Motor neuron (in vitro differentiated cells): ENCODE measurements at places on chromosomes 2 and 18.

DNA sequence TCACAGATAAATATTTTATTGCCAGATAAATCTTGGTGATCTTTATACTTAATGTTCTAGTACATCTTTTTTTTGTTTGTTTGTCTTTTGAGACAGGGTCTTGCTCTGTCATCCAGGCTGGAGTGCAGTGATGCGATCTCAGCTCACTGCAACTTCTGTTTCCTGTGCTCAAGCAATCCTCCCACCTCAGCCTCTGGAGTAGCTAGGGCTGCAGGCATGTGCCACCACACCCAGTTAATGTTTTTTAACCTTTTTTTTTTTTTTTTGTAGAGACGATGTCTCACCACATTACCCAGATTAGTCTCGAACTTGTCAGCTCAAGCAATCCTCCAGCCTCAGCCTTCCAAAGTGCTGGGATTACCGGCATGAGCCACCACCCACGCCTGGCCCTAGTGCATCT, 9.1 kb upstream of the C1GALT1C1L start:
- ATAC-seq = no peak

GRCh38 chr2:120658770-120659158, 76.9 kb upstream of the GLI2 start:
- no peak for ATAC-seq

DNA sequence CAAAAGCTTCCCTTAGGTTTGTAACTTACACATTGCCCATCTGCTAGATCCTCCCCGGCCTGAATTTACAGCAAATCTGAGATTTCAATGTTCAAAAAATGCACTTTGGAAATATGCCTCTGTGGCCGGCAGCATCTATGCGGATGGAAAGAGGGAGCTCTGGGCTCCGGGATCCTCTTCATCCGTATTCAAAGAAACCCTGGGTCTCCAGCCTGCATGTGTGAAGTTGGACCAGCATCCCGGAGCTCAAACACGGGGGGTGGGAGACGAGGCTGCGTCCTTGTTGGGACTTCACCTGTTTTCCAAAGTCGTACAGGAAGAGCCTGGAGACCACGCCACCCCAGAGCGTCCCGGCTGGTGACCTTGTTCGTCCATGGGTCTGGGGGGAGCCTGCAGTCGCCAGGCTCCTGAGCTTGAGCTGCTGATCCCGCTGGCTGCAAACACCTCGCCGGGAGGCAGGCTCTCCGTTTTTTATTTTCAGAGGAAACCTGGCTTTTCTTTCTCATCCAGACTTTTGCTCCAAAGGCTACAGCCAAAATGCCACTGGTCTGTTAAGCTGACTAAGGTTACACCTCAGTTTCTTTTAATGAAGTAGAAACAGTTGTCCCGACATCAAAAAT, 77.4 kb downstream of the PTGR3 start:
- no peak for ATAC-seq

DNA sequence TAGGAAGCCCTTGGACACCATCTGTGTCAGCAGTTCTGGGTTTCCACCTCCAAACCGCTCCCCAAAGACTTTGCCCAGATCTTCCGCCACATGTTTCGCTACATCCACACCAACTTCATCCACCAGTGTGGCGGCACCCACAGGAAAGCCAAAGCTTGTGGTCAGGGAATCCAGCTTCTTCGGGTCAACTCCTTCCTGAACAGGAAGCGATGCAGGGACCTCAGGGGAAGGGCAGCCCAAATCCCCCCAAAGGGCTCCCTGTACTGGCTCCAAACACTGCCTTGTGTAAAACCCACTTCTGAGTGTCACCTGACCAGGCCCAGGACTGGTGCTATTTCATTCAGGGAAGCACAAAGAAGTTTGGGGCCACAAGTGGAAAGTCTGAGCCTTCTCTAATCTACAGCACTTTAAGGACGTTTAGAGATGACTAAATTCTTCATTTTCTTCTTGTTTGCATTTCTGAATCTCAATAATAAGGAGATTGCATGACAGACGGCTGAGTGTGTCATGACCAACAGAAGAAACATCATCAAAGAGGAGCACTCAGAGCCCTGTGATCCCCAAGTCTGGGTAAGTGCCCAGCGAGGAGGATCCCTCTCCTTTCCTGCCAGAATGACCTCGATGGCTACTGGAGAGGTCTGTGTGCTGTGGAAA, 20.8 kb downstream of the GAREM2 start:
- ATAC-seq = no peak

- ATAC-seq = peak; percentile 50
Observed at GRCh38 chr2:60515721-60516226, 37.7 kb downstream of the BCL11A start.

DNA sequence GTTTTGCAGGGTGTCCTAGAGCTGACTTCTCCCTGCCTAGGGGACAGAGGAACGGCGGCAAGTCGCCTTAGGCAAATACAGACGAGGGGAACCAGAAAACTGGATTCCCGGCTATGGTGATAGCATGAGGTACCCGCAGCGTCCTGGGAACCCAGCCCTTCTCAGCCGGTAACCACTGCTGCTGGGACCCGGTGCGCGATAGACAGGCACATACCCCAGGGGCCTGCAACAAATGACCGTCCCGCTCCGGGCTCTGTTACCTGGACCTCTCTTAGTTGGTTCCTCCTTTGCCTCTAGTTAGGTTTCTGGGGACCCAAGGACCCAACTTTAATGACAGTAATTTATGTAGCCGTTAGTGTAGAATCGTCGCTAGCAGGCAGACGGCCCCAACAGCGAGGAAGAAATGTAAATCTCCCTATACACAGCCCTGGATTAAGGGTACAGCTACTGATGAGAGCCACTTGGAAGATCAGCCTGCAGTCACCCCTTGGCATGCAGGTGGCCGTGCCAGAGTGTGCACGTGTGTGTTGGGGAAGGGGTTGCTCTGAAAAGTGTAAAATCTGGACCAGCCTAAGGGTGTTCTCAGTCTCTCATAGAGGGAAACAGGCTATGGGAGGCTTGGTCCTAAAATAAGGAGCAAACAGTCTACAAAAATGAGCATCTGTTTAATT, 819 bp upstream of the SERPINE2 start:
- ATAC-seq = peak; percentile 45

DNA sequence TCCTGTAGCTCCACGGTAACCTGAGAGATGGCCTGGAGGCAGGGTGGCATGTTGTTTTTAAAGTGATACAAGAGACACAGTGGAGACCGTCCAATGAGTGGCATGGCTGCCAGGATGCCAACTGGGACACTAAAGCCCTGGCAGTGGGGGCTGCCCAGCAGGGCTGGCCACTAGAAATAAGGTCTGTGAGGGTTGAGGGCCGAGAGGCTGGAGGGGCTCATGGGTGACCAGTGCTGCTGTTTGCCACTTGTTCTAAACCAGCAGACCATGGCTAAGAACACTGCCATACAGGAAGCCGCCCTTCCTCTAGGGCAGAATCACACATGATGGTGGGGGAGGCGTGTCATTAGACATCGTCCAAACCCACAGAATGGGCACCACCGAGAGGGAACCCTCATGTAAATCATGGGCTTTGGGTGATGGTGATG, 71.9 kb downstream of the ALPK2 start:
- no peak for ATAC-seq

DNA sequence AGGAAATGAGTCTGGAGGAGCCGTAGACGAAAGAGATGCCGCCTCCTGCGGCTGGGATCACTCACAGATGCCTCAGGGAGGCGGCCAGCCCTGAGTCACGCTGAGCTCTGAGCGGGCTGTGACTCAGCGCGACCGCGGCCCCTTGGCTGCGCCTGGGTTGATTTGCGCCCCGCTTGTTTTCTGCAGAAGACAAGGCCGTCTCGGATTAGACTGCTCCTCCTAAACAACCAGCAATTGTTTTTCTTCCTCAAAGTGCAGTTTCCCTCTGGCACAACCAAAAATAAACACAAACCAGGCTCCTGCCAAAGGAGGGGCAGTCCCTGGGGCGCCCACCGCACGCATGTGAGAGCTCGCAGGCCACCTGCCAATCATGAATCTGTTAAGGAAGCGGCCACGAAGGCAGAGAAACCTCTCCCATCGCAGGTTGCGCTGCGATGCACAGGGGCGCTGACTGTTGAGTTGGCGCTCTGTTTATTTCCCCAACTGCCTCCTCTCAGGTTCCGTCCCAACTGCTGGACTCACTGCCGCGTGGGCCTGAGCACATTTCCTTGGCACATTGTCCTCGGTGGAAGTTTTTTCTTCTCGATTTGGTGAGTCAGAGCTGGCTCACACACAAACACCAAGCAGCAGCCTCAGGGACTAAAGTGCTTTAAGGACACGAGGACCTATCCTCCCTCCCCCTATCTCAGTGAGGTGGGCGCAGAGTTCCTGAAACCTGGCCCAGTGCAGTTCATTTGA, 85.2 kb upstream of the NDUFV2 start:
- ATAC-seq = peak; percentile 46

DNA sequence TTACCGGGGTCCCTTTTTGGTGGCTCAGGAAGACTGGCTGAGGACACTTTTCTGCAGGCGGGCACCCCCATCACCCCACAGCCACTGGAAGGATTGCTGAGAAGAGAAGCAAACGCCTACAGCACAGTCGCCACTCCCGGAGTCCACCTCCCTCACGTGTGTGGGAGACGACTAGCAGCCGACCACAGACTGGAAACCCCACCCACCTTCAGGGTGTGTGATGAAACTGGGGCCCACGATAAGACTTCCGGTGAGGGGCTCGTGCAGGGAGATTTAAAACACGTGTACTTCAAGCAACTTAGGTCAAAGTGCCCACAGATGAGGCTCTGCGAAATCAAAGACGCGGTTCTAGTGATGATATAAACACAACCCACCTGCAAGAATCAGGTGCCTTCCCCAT, 26.3 kb downstream of the MBP start:
- peak; percentile 1 for ATAC-seq

GRCh38 chr2:181170256-181170655, 189.9 kb downstream of the UBE2E3 start:
- ATAC-seq = no peak

DNA sequence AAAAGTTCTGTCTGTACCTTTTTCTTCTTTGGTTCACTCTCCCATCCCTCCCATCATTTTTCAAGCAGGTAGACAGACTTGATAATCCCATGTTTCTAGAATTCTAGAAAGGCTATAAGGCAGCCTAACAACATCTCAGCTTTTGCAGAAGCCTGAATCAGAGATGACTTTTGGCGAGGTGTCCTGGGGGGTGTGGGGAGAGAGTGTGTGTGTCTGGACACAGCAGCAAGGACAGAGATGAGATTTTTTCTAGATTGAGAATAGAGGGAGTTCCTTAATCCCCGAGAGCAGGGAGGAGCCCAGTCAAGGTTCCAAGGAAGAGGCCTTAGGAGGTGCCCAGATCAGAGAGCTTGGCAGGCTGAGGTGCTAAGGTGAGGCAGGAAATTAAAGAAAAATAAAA, 22.0 kb upstream of the LAPTM4A start:
- ATAC-seq = no peak

DNA sequence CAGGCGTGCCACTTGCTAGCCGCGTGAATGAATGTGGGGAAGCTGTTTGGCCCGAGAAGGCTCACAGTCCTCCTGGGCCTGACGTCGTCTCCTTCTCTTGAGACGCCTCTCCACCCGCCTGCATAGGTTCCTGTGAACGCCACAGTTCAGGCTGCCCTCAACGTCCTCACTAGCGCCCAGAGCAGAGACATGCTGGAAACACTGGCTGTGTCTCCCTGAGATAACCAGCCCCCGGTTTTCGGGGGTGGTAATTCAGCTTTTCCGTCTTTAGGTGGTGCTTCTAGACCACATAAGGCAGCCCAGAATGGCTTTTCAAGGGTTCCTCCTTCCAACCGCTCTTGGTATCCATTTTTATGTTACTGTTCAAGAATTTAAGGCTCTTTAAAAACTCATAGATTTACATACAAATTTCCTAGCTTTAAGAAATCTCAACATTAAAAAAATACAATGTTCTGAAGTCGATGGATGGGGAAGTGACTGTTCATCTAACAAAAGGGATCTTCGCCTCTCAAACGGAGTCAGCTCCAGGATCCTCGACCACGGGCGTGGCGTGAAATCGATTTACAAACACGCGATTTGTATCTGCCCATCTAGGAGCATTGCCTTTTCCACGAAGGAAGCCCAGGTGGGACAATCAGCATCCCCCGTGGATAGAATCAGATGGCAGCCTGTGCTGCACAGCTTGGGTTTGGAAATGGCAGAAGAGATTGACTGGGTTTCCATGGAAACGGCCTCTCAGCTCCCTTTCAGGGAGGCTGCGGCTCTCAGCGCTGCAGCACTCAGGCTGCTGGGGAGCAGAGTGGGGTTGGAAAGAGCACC, 110.6 kb upstream of the PXDN start:
- ATAC-seq = peak; percentile 89

DNA sequence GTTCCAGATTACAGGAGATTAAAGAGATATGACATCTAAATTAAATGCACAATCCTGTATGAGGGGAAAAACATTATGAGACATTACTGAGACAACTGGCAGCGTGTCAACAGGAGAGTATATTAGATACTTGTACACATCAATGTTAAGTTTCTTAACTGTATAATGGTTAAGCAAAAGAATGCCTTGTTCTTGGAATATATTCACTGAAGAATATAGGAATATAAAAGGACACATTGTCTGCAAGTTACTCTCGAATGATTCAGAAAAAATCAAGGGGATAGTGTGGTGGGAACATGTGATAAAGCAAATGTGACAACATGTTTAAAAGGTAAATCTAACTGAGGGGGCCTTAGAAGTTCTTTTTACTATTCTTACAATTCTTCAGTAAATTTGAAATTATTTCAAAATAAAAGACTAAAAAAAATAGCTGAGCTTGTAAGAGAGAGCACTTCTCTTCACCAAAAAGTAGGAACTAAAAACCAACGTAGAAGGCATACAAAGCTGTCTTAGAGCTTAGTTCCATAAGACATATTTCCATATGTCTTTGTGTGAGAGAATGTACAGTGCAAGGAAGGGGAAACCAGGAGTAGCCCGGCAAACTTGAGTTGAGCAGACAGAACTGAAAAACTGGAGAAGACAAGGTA, 7.5 kb downstream of the WDPCP start:
- ATAC-seq = no peak
